ENCODE measurements at places on chromosomes 7 and 10. TPM values are rescaled to one million over a fixed set of nuclear protein-coding genes. Genes with fewer than 3 reads are reported as not detected.

Gene PIK3CG
- 2.5 TPM for polyA plus RNA-seq

- DNase-seq, result no peak
These were observed 18.9 kb upstream of the SEMA3D start for GRCh38 chr7:85205754-85206153.

- DNase-seq, result no peak
These were observed 5.2 kb downstream of the IDI2 start for GRCh38 chr10:1020460-1020859.

DNA sequence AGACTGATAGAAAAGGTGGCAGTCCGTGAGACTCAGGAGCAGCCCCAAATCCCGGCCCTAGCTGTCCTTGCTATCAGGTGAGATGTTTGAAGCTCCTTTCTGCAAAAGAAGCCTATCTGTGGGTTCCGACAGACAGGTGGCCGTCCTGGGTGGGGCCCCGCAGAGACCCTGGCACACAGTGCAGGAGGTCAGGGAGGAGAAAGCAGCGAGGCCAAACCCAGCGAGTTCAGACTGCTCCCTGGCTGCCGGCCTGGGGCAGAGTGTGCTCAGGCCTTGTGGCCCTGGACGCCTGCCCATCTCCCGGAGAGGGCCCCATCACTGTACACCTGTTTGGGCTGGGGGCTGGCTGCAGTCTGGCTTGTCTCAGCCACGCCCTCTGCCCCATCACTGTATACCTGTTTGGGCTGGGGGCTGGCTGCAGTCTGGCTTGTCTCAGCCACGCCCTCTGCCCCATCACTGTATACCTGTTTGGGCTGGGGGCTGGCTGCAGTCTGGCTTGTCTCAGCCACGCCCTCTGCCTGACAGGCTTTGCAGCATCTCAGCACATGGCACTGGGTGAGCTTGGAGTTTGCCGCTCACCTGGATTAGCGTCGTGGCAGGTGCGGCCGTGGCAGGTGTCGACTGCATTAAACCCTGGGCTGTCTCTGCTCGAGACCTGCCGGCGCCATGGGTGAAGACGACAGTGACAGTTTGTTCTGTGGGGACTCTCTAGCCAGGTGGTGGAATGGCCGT, 11.8 kb upstream of the PRKAR1B start:
- DNase-seq, result no peak

DNA sequence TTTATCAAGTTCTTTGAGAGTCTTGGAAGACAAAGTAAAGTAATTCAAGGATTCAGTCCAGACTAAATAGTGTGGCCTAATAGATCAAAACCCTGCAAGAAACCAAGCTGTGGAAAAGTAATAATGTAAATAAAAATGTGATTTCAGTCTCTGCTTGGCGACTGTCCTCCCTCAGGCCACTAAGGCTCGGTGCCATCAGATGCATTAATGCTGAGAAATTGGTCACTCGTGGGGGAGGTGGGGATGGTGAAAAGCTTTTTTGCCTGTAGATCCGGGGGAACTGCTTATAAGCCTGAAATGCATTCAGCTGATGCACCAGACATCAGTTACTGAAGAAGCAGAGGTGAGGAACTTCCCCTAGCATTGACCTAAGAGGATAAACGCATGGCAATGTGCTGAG, 182.6 kb upstream of the TBX20 start:
- DNase-seq, result no peak

DNA sequence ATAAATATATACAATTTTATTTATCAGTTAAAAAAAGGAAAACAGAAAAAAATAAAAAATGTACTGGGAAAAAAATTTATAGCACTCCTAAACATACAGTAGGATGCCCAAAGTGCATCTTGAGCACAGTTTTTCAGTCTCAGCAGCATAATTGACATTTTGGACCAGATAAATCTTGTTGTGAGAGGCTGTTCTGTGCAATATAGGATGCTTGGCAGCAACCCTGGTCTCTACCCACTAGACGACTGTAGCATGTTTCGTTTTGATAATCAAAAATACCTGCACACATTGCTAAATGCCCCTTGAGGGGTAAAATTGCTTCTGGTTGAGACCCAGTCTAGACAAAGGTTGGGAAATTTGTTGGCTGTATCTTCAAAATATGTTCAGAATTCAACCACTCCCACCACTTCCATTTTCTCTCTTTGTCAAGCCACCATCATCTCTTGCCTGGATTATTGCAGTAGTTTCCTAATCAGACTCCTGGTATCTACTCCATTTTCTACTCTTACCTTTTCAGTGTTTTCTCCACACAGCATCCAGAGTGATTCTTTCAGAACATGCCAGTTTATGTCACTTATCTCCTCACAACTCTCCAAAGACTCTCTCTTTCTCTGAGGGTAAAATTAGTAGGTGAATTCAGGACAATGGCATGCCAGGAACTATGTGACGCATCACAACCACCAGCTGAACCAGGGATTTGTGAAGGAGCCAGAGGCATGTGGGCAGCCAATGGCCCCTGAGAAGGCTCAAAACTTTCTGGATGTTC, 91.4 kb downstream of the GPR85 start:
- no peak for DNase-seq

Gene ITGB8
- polyA plus RNA-seq, result 8.9 TPM

DNA sequence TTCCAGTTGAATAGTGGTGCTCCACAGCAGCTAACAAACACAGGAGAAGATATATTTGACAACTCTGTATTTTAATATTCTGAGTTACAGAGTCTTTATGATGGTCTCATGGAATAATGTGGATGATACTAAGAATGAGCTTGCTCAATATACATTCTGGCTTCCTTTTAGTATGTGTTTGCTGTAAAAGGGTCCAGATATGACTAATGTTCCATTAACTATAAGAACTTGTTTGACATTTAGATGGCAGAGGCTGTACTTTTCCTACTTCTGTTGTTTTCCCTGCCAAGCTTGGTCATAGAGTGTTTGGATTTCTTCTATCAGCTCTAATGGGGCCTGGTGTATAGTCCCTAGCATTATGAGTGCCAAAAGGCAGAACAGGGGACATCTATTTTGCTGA, 61.5 kb upstream of the GPR22 start:
- no peak for DNase-seq

DNA sequence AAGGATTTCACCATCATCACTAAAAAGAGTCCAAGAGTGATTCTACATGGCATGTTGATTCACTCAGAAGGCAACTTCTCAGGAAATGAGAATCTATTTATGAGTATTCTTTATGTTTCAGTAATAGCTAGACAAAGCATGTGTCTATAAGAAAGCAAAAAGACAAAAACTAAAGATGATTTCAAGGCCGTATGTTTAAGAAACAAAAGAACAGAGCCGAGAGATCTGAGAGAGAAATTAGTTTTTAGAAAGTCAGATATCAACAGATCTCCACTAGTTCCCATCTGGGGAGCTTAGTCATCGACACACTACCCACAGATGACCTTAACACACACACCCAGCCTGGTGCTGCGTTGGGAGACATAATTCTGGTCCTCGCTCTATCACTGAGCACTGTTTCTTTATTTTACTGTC, 21.0 kb downstream of the PIP4K2A start:
- no peak for DNase-seq

Gene LLCFC1
- 0.63 TPM for polyA plus RNA-seq

Gene PPP1R3C
- polyA plus RNA-seq, result 201 TPM

DNA sequence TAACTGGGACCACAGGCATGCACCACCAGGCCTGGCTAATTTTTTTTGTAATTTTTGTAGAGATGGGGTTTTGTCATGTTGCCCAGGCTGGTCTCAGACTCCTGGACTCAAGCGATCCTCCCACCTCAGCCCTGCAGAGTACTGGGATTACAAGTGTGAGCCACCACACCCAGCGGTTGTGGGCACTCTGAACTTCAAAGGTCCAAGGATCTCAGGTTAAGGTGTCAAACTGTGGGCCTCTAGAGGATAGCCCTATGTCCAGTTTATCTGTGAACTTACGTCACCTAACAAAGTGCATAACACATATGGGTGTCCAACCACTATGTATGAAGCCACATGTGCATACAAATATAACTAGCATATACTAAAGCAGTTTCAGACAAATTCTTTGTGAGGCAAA, 3.2 kb upstream of the IL2RA start:
- no peak for DNase-seq
